ENCODE measurements at places on chromosomes 11 and 22.

- DNase-seq, result no peak
Observed at GRCh38 chr22:18075101-18075719, 2.6 kb upstream of the PEX26 start.

DNA sequence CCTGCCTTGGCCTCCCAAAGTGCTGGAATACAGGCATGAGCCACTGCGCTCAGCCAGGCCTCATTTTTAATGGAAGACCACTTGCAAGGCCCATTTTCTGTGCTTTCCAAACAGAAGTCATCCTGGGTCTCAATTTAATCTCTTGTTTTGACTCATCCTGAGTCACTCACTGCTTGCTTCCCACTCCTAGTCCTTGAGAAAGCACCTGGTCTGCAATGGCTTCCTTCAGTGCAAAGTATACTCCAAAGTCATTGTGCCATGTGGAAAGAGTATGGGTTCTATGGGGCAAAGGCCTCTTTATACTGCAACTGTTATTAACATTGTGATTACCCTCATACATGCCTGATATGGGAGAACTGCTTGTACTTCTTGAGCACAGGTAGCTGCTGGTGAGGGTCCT is 18.3 kb upstream of the SLC5A1 start:
- DNase-seq, result no peak

DNA sequence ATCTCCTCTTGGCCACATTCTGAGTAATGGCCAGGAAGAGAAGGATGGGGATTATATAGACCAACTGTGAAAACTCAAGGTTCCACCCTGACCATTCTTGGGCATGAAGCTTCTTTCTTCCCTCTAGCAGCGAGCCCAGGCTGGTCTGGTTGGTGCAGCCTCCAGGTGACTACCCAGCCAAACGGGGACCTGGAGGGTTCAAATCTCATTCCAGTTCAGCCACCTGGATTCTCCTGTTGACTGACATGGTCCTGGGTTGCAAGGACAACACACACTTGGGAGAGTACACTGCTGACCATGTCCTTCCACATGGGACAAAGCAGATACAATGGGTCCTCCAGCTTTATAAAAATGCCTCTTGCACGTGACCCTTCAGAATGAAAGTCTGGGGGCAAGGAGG is 67.0 kb downstream of the SHANK2 start:
- DNase-seq, result no peak

- DNase-seq, result no peak
Observed at GRCh38 chr11:113006896-113007445, 45.8 kb downstream of the NCAM1 start.

DNA sequence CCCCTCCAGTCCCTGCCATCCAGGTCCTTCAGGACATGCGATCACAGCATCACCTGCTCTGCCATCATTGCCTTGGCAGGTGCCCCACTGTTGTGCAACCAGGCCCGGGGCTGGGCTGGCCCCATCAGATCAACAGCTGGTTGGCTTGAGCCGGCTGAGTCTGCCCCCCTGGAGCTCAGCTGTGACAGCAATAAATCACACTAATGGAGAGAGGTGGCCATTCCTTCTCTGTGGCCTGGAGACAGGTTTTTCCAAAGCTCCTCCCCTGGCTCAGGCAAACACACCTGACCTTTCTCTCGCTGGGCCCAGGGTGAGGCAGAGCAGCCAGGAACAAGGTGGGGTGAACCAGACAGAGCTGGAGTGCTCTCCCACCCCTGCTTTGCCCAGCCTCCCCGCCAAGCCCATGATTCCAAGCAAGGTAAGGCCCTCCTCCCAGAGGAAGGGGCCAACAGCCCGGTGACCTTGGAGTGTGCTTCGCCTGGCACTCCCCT is 8.9 kb upstream of the FXYD2 start:
- DNase-seq, result no peak

DNA sequence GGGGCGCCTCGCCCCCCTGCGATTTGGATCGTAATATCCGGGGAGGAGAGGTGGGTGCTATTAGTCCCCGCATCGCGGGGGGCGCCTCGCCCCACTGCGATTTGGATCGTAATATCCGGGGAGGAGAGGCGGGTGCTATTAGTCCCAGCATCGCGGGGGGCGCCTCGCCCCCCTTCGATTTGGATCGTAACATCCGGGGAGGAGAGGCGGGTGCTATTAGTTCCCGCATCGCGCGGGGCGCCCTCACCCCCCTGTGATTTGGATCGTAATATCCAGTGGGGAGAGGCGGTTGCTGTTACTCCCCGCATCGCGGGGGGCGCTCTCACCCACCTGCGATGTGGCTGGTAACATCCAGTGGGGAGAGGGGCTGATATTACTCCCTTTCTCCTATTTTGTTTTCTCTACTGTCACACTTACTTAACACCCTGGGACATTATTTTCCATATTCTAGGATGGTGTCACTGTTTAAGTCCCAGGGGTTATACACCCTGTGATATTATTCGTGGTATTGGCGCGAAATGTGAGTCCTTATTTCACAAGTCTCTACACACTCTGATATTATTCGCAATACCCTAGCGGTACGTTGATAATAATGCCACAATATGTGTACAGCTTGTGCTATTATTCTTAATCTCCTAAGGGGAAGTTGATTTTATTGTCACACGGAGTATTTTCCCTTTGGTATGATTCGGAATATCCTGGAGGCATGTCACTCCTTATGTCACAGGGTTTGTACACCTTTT is 57.8 kb upstream of the ALDH3B2 start:
- no peak for DNase-seq

GRCh38 chr11:45967506-45967905 is 45.0 kb downstream of the LARGE2 start:
- no peak for DNase-seq

DNA sequence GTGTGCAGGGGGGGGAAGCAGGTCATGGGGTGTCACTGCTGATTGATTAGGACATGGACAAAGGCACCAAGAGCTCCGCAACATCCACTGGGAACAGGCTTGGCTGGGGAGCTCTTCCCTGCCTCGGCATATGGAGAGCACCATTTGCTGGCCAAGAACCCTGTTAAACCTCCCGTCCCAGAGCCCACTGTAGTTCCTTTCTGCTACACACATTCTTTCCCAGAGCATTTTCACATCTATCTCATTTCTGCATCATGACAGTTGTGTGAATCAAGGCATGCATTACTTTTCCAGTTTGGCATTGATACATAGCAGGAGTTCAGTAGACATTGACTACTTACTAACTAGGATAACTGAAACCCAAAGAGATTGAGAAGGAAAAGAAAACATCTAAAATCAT is 333.4 kb upstream of the B3GAT1 start:
- no peak for DNase-seq

DNA sequence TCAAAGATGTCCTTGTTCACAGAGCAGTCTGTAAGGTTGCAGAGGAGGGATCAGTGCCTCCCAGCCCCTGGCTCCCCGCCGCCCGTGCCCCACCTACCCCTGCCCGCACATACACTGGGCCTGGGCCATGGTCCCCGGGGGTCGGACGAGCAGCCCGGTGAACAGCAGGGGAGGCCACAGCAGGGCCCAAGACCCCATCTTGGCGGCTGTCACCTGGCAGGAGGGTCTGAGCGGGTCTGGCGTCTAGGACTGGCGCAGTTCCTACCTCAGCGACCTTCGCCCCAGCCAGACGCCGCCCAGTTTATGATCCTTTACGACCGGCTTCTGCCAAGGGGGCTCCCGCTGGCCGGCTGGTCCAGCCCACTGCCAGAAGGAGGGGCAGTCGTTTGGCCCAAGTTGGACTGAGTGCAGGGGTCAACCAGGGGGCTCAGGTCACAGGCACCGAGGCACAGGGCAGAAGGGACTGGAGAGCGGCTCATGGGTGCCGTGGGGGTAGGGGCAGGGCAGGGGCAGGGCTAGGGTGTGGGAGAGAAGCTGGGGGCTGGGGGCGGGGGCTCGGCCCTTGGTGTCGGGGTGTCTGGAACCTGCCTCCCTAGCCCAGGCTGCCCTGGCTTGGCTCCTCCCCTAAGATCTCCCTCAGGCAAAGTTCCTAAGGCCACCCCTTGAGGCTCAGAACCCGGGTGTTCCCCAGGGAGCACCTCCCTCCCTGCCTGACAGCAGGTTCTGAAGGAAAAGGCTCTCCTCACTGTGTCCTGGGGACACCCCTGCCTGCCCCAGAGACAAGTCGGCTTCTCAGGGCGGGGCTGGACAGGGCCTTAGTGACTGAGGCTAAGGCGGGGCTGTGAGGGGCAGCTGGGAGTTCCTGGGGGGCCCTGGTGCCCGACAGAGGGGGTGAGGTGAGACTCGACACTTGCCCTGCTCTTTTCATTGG is at the start of gene CDHR5:
CDHR5 (minus strand) TSS at position 251 of the 931 bp plus-strand sequence; CDS start at position 198, 53 bp downstream.
- DNase-seq, result no peak

DNA sequence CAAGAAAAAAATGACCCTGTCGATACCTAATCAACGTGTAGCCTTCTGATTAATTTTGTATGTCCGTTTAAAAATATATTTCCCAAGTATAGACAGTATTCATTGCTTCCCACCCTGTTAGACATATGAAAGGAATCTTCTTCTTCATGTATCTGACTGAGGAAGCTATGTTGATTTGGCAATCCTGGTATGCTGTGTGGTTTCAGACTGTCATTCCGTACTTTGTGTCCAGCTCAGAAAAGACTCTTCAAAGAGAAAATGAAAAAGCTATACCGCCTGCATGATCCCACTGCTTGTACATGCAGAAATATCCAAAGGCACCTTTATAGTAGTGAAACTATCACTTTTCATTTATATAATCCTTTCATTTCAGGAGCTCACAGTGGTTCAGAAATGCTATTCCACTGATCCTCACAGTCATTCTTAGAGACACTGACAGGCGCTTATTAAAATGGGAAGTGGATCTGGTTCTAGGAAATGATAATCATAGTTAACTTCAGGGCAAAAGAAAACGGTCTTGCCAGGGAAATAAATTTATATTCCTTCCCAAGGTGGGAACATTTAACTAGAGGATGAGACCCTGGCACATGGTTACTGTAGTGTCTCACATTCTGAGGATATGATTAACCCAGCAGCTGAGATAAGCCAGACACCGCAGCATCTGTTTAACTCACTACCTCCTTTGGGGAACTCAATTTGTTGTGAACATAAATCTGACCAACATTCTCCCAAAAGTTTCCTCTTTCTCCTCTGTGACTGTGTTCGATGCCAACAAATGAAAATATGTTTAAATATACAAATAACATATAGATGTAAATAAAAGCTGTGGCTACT is 599.2 kb upstream of the LUZP2 start:
- no peak for DNase-seq

DNA sequence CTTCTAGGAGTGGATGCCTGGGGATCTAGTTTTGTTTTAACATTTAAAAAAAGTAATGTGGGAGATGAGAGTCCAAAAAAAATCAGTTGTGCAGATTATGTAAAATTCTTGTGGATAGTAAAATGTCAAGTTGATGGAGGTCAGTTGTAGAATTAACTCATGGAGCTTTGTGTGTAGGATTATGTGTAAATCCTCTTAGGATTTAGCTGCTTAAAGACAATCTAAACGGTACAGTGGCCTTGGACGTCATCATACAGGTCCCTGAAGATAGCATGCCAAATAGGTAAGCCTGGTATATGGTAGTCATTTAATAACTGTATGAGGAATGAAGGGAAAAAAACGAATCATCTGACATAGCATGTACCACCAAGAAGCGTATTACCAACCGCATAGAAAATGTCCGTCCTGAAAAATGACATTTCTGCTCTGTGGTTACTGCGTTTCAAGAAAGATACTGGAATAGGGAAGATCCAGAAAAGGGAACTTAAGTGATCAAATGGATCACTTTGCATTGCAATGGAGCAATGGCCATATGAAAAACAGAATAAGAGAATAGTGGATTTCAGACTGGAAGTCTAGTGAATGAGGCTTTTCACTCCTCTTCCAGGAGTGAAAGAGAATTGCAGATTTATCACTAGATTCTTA is 61.3 kb downstream of the BCL2L13 start:
- no peak for DNase-seq

GRCh38 chr11:56846631-56847576 is 98.4 kb upstream of the OR9G4 start:
- no peak for DNase-seq

- no peak for DNase-seq
Observed at GRCh38 chr11:34134765-34135164, 29.3 kb downstream of the NAT10 start.

DNA sequence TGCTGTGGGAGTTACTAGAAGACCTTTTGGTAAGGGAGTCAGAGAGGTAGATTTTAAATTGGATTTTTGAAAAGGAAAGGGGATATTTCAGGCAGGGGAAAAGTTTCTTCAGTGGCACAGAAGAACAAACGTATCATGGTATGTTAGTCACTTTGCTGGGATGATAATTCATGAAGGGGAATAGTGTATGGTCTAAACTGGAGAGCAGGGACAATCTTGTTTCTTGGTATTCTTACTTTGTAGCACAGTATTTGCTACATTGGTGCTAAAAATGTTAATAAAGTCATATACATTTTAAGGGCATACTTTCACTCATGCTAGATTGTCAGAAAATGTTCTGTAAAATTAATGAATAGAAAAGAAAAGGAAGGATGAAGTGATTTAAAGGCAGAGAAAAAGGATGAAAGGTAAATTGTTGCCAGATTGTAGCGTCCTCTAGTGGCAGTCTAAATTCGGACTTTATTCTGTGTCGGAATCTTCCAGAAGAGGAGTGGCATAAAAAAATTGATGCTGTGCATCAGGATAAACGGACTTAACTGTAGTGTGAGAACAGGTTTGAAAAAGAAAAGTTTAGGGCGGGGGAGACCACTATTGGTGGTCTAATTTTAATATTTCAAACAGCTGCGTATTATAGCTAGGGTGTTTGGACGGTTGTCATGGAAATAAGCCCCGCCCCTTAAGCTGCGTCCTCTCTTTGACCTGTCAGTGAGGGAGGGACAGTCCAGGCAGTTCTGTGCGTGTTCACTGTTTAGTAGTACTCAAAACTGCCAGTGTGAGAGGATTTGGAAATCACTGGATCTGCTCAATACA is at the start of gene BCO2:
BCO2 (plus strand) TSS at position 724 of the 810 bp plus-strand sequence. CDS start 90 bp downstream, outside the sequence.
- DNase-seq, result no peak

DNA sequence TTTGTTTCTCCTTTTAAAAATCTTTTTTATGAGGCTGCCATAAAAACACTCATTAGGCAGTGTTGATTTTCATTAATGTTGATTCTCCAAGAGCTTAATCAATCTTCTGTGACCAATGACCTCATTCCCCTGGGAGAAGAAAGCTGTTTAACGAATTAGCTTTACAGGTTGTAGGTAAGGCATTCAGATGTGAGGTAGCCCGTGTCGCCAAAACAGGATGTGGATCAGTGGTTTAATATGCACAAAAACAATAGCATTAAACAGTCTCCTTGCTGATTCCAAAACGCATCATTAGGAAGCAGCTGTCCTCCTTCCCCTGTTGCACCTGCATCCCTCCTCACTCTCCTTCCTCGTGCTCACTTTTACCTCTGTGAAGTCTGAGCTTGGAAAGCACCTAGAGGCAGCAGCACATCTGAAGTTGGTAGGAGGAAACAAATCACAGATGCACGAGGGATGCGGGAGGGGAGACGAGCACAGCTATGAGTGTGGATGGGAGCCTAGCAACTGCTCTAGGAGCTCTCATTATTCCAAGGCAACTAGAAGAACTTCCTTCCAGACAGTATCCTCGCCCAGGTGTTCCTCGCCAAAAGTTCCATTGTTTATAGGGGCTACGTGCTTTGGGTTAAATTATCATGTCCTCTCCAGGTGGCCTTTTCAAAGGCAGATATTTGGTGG is 179.4 kb upstream of the SNX19 start:
- DNase-seq, result no peak
